Thymus (tissue), 14 donors: ENCODE measurements at places on chromosomes 13 and 19.

DNA sequence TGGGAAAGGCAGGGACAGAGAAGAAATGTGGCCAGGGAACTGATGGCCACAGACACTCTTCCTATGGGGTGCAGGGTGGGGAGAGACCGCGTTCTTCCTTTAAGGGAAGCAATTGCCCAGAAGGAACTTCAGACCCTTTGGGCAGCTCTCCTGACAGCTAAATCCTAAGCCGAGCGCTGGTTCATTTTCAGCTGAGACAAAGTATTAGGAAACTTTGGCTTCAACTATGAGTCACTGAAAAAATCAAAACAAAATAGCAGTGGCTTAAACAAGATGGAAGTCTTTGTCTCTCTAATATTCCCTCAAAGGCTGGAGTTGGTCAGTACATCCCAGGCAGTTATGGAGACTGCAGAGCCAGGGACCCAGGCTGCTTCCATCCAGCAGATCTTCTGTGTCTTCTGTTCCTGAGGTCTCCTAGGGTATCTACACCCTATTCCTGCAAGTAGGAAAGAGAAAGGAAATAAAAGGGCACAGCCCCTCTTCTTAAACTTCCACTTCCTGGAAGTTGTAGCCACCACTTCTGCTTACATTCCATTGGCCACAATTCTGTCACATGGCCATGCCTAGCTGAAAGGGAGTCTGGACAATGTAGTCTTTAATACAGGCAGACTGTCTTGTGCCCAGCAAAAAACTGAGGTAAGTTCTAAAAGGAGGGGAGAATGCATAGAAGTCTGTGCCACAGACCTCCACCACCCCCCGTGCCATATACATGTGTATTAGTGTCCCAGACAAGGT is 163.5 kb downstream of the KATNAL1 start:
- no peak for DNase-seq

DNA sequence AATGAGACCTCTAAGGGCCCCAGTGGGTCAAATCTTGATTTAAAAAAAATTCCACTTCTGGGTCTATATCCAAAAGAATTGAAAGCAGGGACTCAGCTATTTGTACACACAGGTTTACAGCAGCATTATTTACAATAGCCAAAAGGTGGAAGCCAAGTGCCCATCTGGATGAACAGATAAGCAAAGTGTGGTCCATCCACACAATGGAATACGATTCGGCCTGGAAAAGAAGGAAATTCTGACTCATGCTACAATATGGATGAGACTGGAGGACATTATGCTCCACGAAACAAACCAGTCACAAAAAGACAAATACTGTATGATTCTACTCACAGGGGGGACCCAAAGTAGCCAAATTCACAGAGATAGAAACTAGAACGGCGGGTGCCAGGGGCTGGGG is 76.7 kb downstream of the CACNA1A start:
- DNase-seq: no peak

GRCh38 chr13:111175935-111176334 is 60.8 kb downstream of the ARHGEF7 start:
- DNase-seq: peak; percentile 49

GRCh38 chr13:35947315-35947714 is 183.9 kb downstream of the DCLK1 start:
- no peak for DNase-seq

DNA sequence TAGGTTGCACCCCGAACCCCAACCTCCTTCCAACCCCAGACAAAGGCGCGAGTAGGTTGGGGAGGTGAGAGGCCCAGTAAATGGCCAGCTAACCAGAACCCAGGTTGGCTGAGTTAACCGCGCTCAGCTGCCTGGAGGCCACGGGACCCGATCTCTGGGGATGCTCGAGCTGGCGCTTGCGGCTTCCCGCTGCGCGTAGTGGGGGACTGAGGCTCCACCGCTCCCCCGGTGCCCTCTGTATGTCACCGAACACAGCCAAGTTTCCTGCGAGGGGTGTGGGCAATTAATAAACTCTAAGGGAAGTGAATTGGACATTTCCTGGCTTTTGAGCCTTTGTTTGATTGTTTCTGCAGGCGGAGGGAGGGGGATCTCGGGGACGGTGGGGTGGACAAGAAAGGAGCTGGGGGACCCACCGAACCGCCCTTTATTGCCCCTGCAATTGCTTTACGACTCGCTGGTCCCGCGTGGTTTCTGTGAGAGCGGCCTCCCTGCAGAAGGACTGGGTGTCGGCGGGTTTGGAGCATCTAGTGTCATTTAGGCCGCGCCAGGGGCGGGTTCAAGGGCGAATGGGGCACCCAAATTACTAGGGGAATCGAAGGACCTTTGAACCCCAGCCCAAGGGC is 3.5 kb upstream of the ZIC5 start:
- no peak for DNase-seq

GRCh38 chr19:18769989-18770528 is 21.0 kb downstream of the COMP start:
- DNase-seq: no peak

- no peak for DNase-seq
Measured at GRCh38 chr13:112510987-112511685, 76.8 kb downstream of the TUBGCP3 start.

DNA sequence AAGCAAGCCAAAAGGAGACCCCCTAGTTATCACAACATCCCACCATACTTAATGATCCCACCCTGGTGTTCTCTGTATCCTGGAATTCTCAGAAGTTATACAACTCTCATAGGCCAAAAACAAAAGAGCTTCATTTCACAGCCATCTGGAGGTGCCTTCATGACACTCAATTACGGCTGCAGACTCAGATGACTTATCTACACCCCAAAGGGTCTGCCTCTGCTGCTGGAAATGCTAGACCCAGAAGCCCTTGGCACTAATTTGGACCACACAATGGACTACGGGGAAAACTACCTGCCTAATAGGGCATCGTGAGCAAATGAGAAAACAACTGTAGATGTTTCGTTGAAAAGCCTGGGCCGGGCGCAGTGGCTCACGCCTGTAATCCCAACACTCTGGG is 40.2 kb downstream of the BRD4 start:
- no peak for DNase-seq

DNA sequence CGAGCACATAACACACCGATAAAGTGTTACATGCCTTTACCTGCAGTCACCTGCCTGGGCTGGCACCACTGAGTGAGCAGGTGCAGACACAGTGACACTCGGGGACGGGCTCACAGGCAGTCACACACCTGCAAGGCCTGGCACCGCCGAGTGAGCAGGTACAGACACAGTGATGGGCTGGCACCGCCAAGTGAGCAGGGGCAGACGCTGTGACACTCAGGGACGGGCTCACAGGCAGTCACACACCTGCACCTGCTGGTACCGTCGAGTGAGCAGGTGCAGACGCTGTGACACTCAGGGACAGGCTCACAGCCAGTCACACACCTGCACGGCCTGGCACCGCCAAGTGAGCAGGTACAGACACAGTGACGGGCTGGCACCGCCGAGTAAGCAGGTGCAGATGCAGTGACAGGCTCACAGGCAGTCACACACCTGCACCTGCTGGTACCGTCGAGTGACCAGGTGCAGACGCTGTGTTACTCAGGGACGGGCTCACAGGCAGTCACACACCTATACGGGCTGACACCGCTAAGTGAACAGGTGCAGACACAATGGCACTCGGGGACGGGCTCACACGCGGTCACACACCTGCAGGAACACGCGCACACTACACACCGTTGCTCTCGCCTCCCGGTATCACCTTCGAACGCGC is 470 bp downstream of the ZNF835 start:
- no peak for DNase-seq

DNA sequence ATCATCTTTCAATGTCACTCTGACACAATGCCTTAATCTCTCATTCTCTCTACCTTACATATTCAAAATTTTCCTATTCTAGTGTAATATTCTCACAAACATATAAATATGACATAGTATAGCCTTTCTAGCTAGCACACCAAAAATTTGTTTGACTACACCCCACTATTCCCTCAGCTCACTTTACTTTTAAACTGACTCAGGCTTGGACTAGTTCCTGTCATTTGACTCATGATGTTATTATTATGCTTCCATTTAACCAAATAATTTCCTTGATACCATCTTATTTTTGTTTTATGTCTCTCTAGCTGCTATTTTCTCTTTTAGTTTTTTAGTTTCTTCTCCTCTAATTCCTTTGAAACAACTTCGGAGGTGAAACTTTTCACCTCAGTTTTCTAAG is 1745.6 kb upstream of the PCDH20 start:
- DNase-seq: no peak

GRCh38 chr19:45113628-45114027 is 20.6 kb downstream of the PPP1R37 start:
- no peak for DNase-seq

DNA sequence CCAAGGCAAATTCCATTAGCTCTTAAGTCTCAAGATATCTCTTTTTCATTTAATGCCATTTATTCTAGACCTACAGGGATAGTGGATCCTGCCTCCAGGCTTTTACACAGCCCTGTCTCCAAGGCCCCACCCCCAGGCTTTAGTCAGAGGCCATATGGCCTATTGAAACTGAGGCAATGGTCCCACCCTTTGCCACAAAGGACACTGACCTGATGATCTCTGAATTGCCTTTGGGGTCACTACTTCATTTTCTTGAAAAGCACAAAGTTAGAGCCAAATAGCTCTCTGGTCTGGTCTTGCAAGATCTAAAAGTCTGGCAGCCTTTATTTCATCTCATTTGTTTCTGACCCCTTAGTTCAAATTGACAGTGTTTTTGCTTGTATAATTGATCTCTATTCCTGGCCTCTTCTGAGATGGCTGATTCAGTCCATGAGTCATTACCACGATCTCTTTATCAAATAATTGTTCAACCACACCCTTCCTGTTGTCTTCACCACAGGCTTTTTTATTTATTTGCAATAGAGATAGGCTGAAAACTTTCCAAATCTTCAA is 209.8 kb downstream of the FGF14 start:
- no peak for DNase-seq
